ENCODE measurements at places on chromosomes 11 and 22.

DNA sequence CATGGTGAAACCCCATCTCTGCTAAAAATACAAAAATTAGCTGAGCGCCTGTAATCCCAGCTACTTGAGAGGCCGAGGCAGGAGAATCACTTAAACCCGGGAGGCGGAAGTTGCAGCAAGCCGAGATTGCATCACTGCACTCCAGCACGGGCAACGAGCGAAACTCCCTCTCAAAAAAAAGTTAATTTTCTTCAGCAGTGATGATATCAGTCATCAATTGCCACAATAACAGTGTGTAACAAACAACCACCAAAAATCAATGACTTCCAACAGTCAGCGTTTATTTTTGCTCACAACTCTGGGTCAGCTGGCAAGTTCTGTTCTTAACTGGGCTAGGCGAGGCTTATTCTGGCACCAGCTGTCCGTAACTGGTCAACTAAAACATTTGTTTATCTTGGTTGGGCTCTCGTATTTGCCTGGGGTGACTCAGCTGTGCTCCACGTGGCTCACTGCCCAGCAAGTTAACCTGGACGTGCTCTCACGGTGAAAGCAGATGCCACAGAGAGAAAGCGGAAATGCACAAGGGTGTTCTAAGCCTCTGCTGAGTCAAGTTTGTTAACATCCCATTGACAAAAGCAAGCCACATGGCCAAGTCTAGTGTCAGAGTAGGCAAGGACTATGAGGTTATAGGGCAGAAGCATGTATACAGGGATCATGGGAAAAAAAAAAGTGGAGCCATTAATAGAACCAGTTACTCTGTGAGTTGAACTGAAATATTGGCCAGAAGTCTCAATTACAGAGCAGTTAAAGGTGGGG is 52.1 kb downstream of the LHFPL7 start:
- no peak for DNase-seq

- no peak for DNase-seq
Observed at GRCh38 chr11:35826949-35827348, 116.9 kb upstream of the LDLRAD3 start.

GRCh38 chr11:128262463-128263345 is 324.7 kb downstream of the ETS1 start:
- DNase-seq = no peak

- DNase-seq = no peak
Observed at GRCh38 chr11:64918017-64918416, 1.0 kb upstream of the ATG2A start.

GRCh38 chr11:126385991-126386728 is 30.7 kb downstream of the ST3GAL4 start:
- DNase-seq = no peak

DNA sequence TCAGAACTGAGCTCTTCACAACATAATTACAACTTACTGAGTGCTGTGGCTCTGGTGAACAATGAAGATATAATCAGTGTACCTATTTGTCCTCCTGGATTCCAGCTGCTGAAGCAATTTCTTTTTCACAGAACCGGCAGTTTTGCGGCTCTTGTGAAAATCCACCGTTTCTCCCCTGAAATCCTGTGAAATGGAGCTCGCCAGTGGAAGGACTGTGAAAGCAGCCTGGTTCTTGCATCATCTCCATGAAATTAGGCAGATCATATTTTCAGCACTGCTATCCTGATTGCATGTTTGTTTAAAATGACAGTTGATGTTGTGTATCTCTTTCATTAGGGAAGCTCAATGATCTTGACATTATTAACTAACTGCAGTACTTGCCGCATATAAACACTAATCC is 120.2 kb upstream of the SNX19 start:
- no peak for DNase-seq

- DNase-seq = no peak
Observed at GRCh38 chr22:28874811-28875320, 8.5 kb upstream of the ZNRF3 start.

- DNase-seq = no peak
Observed at GRCh38 chr11:69906453-69906907, 87.3 kb upstream of the FGF3 start.

- peak; percentile 42 for DNase-seq
Observed at GRCh38 chr11:126165757-126166156, 45.7 kb downstream of the RPUSD4 start.

DNA sequence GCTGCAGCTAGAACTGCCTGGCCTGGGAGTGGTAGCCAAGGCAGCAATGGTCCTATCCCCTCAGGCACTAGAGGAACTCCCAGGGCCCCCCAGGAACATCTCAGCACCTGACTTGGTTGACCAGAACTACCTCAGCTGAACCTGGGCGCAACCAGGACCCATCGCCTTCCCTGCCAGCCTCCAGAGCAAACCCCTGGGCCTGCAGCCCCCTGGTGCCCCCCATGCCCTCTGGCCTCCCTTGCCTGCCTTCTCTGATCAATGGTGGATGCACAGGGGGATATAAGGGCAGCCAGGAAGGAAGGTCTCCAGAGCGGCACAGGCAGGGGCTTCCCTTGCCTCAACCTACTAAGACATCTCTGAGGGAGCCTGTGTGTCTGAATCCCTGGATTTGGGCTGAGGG is 13.5 kb downstream of the MS4A10 start:
- DNase-seq = no peak

GRCh38 chr11:6622261-6623171 is 3.3 kb upstream of the TPP1 start:
- DNase-seq = no peak

DNA sequence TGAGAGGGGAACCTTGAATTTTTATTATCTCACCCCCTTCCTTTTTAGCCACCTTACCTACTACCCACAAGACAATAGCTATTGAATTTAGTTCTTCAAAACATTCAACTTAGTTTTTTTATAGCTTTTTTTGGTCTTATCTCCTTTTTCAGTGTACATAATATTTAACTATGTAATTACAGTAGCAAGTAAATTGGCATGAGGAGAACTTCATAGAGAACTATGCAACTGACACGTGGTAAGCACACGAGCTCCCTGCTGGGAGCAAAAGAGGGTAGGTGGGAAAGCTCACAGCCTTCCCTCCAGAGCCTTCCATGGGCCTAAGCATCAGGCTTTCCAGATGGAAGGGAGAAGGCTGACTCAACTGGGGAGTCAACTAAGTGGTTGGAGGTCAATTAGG is 22.1 kb upstream of the ZDHHC13 start:
- no peak for DNase-seq

GRCh38 chr11:95283650-95284049 is 52.6 kb upstream of the SESN3 start:
- no peak for DNase-seq

DNA sequence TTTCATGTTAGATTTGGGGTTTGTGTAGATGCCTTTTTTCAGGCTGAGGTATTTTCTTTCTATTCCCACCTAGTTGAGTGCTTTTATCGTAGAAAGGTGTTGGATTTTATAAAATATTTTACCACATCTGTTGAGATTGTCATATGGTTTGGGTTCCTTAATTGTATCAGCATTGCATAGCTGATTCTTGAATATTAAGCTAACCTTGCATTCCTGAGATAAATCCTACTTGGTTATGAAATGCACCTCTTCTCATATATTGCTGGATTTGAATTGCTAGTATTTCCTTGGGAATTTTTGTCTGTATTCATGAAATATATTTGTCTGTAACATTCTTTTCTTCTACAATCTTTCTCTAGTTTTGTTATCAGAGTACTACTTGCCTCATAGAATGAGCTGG is 10.1 kb downstream of the XKR3 start:
- no peak for DNase-seq

Data from caudate nucleus (tissue), 63 donors.